ENCODE measurements at places on chromosomes 5 and 9. TPM values are rescaled to one million over a fixed set of nuclear protein-coding genes. Genes with fewer than 3 reads are reported as not detected.

The WNT8A gene
- total RNA-seq, result not detected

GRCh38 chr9:76619640-76620039, 144.6 kb upstream of the PCA3 start:
- no peak for DNase-seq

The AHRR gene
- 1.4 TPM for total RNA-seq

DNA sequence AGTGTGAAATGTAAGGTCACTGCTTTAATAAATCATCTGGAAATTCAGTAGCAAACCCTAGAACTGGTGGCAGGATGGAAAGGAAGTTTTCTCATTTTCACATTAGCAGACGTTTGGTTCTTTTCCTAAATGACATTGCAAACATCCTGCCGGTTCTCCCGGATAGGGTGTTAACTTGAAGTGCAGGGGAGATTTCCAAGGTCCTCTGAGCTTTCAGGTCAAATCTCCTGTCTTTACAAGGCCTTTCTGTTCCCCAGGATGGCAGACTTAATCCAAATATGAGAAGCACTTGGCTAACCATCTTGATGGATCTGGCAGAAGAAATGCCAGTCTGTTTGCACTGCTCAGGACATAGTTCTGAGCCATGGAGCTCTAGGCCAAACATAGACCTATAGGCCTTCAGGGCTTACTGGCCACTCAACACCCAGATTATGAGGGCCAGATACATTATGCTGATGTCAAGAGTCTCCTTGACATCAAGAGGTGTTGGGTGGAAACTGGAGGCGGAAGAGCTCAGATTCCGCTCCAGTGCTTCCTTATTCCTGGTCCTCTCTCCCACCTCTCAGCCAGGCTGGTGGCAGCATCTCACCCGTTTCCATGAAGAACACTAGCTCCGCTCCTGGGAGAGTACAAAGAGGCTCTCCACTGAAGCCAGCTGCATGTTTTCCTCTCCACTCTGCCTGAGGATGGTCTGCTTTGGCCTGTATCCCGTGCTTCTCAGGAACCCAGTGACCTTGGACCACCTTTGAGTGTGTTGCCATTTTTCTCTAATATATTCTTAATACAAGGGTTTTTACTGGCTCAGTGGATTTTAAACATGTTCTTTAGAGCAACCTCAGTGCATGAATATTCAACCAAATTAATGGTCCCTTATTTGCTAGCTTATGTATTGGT, 61.0 kb downstream of the RALGPS1 start:
- no peak for DNase-seq

DNA sequence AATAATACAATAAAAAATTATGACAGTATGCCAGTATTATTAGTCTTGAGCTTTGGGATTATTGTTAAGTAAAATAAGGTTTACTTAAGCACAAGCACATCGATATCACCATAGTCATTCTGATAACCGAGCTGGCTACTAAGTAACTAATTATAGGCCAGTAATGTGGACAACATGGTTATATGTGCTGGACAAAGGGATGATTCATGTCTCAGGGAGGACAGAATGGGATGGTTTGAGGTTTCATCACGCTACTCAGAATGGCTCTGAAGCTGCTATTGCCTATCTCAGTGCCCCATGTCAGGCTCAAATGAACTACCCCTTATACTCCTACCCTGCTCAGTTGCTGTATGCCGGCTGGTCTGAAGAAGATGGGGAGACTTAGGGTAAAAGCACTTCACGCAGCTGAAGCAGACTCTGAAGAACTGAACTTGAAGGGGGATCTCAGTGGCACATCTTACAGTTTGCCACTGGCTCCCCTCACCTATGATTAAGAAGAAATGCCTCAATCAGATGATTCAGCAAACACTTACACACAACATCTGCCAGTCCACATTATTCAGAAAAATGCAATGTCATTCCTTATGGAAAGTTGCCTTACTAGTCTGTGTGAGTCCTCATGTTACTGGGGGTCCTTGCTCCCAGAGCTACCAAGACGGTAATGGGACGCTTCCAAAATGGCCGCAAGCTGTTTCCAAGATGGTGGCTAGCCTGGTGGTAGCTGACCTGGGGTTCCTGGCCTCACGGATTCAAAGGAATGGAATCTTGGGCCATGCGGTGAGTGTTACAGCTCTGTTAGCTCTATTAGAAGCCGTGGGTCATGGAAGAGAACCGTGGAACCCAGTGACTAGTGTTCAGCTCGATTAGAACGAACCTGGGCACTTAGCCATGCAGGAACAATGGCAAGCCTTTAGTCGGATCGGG, 1098.6 kb downstream of the TAF11L14 start:
- no peak for DNase-seq

The PCDHA1 gene
- under 0.01 TPM for total RNA-seq

DNA sequence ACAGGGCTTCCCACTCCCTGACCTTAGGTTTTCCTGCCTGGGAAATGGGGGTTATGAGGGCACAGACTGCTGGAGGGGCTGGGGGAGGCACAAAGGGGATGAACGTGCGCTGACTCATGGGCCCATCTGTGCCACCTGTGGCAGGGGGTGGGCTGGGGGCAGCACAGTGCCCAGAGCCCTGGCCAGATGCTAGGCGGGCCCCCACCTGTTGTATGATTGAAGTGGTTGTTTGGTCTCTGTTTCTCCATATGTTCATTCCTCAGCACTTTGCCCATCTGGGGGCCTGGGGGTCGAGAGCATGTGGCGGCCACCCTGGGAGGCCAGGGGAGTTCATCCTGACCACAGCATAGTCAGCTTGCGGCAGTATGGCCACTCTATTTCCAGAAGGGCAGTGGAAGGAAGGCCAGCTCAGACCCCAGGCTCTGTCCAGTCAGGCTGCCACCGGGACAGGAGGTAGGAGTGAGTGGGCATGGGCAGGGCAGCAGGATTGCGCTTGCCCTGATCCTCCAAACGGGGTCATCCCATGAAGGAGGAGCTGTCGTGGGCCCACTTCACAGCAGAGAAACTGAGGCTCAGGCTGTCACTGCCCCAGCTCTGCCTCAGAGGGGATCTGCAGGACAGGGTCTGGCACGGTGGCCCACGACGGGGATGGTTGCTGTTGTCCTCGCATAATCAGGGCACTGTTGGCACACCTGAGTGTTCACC, 841 bp upstream of the NINJ1 start:
- DNase-seq, result no peak

The OLFM1 gene
- 15.3 TPM for total RNA-seq

GRCh38 chr5:139023286-139023685, 148.2 kb upstream of the LRRTM2 start:
- DNase-seq, result no peak

The LHX6 gene
- 0.40 TPM for total RNA-seq

DNA sequence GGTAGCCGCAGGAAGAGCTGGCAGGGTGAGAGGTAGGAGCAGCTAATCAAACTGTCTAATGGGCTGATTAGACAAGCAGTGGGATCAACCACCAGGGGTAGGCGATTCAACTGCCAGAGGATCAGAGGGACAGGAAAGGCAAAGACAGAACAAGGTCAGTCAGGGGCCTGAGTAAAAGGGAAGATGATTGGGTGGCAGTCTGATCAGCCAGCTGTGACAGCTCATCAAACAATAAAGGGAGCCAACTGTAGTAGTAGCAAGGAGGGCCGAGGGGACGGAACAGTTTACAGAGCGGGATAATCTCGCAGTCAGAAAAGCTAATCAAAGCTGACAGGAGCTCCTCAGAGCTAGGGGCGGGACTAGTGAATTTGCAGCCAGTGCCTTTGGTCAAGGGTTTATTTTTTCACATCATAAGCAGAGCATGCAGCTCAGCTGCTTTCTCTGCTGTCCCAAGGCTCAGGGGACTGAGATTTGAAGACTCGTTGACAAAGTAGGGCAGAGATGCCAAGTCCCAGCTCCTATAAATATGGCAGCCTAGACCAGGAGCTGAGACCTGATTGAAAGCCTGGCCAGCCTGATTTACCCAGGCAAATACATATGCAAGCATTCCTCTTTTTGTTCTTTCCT, 418.2 kb downstream of the GABRG2 start:
- no peak for DNase-seq

DNA sequence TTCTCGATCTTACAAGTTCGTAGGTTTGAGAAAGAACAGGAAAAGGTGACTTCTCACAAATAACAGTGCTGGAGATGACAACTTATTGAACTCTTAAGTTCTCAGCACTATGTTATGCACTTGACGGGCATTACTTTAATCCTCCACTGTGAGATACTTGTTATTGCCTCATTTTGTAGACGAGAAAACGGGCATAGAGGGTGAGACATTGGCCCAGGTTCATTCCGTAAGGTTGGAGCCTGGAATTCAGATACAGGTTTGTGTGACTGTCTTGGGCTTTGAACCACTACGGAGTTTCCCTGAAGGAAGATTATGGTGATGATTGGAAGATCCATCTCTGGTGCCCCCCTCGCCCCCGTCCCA, 657 bp downstream of the MAT2B start:
- no peak for DNase-seq

- peak; percentile 47 for DNase-seq
These were observed 136.1 kb downstream of the PDE4D start for GRCh38 chr5:59757442-59757841.

GRCh38 chr5:37717613-37718431, 122.0 kb downstream of the GDNF start:
- DNase-seq, result peak; percentile 96

The OR1Q1 gene
- total RNA-seq, result not detected

GRCh38 chr5:72223371-72223770, 96.7 kb downstream of the MRPS27 start:
- no peak for DNase-seq

DNA sequence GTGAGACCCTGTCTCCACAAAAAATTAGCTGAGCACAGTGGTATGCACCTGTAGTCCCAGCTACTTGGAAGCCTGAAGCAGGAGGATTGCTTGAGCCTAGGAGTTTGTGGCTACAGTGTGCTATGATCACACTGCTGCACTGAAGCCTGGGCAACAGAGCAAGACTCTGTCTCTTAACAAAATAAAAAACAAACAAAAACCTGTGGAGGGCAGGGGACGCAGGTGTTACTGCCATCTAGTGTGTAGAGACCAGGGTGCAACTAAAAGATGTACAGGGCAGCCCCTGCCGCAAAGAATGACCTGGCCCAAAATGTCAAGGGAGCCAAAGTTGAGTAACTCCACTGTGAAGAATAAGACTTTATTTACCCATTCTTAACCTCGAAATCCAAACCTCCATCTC, 27.1 kb downstream of the ASPN start:
- peak; percentile 17 for DNase-seq

The SPATA31A3 gene
- not detected for total RNA-seq

GRCh38 chr5:172740428-172741205, 30.4 kb downstream of the DUSP1 start:
- peak; percentile 68 for DNase-seq

The CBY3 gene
- not detected for total RNA-seq

- no peak for DNase-seq
These were observed 4.1 kb downstream of the LRSAM1 start for GRCh38 chr9:127455324-127455992.

- no peak for DNase-seq
These were observed 116.0 kb upstream of the LMX1B start for GRCh38 chr9:126497660-126498275.

The TRAF1 gene
- total RNA-seq, result 0.60 TPM

The ZNF618 gene
- 8.1 TPM for total RNA-seq

- peak; percentile 26 for DNase-seq
These were observed at the start of gene PCDHGA4 for GRCh38 chr5:141354900-141355469. Gene PCDHGA4 (plus strand): TSS chr5:141355021. CDS start chr5:141355108, 87 bp downstream.

The PKN3 gene
- 8.1 TPM for total RNA-seq

The CTXN3 gene
- total RNA-seq, result not detected

DNA sequence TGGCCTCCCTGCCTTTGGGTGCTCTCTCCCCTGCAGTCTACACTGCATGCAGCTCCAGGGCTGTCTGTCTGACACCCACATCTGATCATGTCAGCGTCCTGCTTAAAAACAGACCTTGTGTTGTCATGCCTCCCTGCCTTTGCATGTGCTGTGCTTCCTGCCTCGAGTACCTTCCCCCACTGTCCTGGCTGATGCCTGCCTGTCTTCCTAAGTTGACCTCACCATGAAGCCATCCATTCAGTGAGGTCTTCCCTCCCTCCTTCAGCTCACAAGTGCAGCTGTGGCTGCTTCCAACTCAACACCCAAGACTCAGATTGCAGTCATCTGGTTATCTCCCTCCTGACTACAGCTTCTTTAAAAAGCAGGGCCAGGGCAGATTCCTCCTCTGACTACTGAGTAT, 5.5 kb downstream of the ANGPTL2 start:
- DNase-seq, result peak; percentile 9

The LECT2 gene
- total RNA-seq, result not detected

The NUTM2G gene
- total RNA-seq, result not detected

The NUDT12 gene
- total RNA-seq, result 3.7 TPM

GRCh38 chr5:96415897-96416296, 17.2 kb downstream of the PCSK1 start:
- DNase-seq, result no peak

GRCh38 chr5:160339406-160340130, 27.2 kb upstream of the CCNJL start:
- DNase-seq, result no peak

- peak; percentile 82 for DNase-seq
These were observed at the start of gene LHX2 for GRCh38 chr9:124011460-124012301. Gene LHX2 (plus strand): TSS chr9:124011768. CDS start chr9:124012349, 581 bp downstream.

The CDO1 gene
- not detected for total RNA-seq

The MSX2 gene
- not detected for total RNA-seq

The HTR4 gene
- not detected for total RNA-seq

- no peak for DNase-seq
These were observed at the start of gene PPP1R26 for GRCh38 chr9:135479469-135480052. Gene PPP1R26 (plus strand): TSS chr9:135479782. CDS start chr9:135484511, 4,729 bp downstream.

DNA sequence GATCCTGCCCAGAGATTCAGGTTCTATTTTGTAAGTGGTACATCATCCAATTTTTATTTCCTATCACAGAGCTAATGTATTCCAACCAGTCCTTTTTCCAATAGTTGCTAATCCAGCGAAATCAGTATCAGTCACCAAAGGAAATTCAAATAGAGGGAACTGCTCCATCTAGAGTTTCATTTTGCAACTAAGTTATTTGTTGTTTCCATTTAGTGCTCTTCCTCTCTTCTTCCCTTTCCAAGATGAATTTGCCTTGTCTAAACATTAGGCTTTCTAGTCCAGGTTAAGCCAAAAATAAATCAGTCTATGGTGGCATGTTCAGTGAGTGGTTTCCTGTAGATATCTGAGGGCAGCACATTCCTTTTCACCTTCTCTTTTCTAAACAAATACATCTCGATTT, 79.8 kb upstream of the SPATA31D4 start:
- peak; percentile 96 for DNase-seq

GRCh38 chr5:80763873-80764647, 109.3 kb upstream of the DHFR start:
- no peak for DNase-seq

The STPG3 gene
- total RNA-seq, result not detected

GRCh38 chr9:88197016-88197415, 58.7 kb upstream of the SPATA31C2 start:
- DNase-seq, result no peak

GRCh38 chr5:116626945-116627679, 52.5 kb upstream of the SEMA6A start:
- DNase-seq, result no peak

The TRPM6 gene
- total RNA-seq, result 0.22 TPM

Measured in lung microvascular endothelial cell (primary cell).